Effector memory CD8-positive, alpha-beta T cell (primary cell): ENCODE measurements at places on chromosomes 12 and 14.

- DNase-seq: no peak
- H3K27ac ChIP-seq: no peak overlapping the region
- H3K4me3 ChIP-seq: no peak overlapping the region
- H3K4me1 ChIP-seq: peaks cover 2% of the 10 kb centered on the region
- peaks cover 34% of the 10 kb centered on the region for H3K36me3 ChIP-seq
These were observed 31.9 kb downstream of the IL31 start for GRCh38 chr12:122141911-122142725.

DNA sequence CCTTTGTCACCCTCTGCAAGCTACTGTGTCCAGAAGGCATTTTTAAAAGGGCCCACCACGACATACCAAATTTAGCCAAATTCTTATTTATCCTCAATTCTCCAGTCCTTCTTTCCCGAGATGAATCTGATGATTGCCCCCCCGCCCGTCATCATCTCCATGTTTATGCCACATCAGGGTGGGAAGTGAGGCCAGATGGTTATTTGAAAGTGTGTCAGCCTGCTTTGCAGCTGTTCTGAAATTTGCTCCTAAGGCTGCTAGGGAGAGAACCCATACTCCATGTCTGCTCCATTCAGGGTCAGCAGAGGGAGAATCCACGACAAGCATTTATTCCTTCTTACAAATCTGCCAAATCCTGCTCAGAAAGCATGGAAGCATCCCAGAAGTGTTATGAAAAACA, 337.8 kb downstream of the ADAMTS20 start:
- H3K4me3 ChIP-seq: no peak overlapping the region
- H3K36me3 ChIP-seq: no peaks in the 10 kb centered on the region
- no peak overlapping the region for H3K27ac ChIP-seq
- DNase-seq: no peak

DNA sequence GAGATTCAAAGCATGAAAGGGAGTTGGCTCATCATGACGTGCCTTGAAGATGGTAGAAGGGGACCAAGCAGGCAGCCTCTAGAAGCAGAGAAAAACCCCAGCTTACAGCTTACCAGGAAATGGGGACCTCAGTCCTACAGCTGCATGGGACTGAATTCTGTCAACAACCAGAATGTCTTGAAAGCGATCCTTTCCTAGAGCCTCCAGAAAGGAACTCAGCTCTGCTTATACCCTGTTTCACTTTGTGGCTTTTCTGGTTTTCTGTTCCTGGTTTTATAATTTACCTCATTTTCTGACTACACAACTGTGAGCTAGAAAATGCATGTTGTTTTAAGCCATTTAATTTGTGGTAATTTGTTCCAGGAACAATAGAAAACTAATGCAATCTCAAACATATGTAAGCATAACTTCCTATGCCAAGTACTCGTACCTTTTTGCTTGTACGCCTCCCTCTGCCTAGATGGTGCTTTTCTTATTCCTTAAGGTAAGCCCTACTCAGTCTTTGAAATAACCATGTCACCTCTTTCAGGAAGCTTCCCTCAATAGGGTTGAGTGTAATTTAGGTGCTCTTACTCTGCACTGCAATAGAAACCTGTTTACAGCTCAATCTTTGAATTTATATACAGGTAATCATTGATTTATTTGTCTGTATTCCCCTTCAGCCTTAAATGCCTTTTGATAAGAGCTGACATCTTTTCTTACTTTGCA, 348.8 kb downstream of the TMEM117 start:
- H3K4me1 ChIP-seq: no peaks in the 10 kb centered on the region
- no peak overlapping the region for H3K27ac ChIP-seq
- no peak for DNase-seq
- H3K27me3 ChIP-seq: no peaks in the 10 kb centered on the region
- H3K36me3 ChIP-seq: no peaks in the 10 kb centered on the region

- peaks cover 48% of the 10 kb centered on the region for H3K27me3 ChIP-seq
- no peak overlapping the region for H3K27ac ChIP-seq
- no peaks in the 10 kb centered on the region for H3K36me3 ChIP-seq
- DNase-seq: no peak
These were observed 58.5 kb upstream of the TMPO start for GRCh38 chr12:98456576-98457573.

GRCh38 chr12:6643569-6644256, 3.5 kb downstream of the ACRBP start:
- H3K27me3 ChIP-seq: no peaks in the 10 kb centered on the region
- no peak overlapping the region for H3K27ac ChIP-seq

- no peaks in the 10 kb centered on the region for H3K36me3 ChIP-seq
These were observed 4.5 kb upstream of the HCAR3 start for GRCh38 chr12:122721057-122721545.

GRCh38 chr12:105194947-105195346, 41.0 kb downstream of the APPL2 start:
- no peak overlapping the region for H3K27ac ChIP-seq
- H3K27me3 ChIP-seq: no peaks in the 10 kb centered on the region
- H3K4me1 ChIP-seq: peaks cover 4% of the 10 kb centered on the region
- no peak for DNase-seq
- H3K4me3 ChIP-seq: no peak overlapping the region

DNA sequence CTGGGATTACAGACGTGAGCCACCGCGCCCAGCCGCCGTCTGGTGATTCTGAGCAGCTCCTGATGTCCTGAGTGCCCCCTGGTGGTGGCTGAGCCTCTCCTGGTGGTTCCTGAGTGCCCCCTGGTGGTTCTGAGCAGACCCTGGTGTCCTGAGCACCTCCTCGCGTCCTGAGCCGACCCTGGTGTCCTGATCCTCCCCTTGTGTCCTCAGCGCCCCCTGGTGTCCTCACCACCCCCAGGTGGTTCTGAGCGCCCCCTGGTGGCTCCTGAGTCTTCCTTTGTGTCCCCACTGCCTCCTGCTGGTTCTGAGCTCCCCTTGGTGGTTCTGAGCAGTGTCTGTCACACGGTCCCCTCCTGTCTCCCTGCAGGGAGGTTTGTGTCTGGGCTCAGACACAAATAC, 1304.9 kb downstream of the TMEM121 start:
- DNase-seq: peak; percentile 49
- H3K27me3 ChIP-seq: peaks cover 39% of the 10 kb centered on the region
- no peaks in the 10 kb centered on the region for H3K36me3 ChIP-seq
- no peaks in the 10 kb centered on the region for H3K4me1 ChIP-seq

DNA sequence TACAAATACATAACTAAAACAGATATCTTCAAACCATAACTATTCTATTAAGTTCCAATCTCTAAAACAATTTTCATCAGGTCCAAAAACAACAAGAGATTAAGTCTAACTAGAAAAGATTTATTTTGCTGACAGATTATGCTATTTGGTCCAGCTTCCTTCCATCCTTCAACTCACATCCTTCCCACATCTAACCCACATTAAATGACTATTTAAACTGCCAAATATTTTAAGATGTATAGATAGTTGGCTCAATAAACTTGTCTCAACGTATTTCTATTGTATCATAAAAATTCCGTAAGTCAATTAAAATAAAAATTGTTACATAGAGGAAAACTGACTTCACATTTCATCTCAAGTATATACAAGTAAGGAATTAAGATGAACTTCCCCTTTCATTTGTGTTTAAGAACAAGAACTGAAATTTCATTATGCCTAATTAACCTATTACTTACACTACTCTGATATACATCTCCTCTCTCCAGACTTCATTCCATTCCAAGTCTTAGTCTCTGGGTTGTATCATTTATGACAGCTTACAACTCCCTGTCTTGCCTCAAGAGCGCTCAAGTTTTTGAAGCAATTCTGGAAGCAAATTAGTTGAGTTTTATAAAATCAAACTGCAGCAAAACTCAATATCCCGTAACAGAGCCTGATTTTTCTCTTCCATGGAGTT, 25.4 kb downstream of the PAWR start:
- H3K4me3 ChIP-seq: no peak overlapping the region
- DNase-seq: no peak
- H3K27ac ChIP-seq: no peak overlapping the region

DNA sequence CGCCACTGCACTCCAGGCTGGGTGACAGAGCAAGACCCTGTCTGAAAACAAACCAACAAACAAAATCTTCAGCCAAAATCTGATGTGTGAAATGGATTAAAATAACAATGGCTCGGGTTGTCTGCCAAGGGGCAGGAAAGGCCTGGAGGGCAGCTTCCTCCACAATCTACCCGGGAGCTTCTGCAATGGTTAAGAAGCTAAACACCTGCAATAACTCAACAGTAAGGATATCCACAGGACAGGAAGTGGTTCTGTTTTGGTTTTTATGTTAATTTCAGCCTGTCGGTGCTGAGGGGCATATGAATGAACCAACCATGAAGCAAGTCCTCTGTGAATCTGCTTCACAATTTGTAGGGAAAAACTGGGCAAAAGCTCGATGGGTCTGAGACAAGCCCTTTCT, 34.4 kb downstream of the RAD52 start:
- peaks cover 72% of the 10 kb centered on the region for H3K36me3 ChIP-seq
- H3K4me1 ChIP-seq: peaks cover 9% of the 10 kb centered on the region
- no peaks in the 10 kb centered on the region for H3K27me3 ChIP-seq
- H3K4me3 ChIP-seq: no peak overlapping the region
- no peak for DNase-seq
- H3K27ac ChIP-seq: peak overlapping the region; percentile 28

DNA sequence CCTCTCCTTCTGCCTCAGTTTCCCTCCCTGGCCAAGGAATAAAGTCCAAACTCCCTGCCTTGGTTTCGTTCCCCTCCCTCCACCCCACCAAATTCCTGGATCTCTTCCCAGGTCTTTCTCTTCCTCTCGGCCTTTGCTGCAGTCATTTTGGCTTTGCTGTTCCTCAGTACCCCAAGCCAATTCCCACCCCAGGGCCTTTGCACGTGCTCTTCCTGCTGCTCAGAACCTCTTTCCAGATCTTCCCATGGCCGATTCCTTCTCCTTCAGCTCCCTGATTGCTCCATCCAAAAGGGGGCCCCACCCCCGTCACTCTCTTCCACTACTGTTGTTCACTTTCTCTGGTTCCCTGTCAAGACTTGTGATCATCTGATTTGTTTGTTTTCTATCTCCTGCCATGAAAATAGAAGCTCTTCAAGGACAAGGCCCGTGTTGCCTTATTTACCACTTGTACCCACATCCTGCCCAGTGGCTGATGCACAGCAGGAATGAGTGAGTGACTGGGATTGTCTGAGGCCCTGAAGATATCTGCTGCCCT, 3.1 kb downstream of the HNF1A start:
- no peaks in the 10 kb centered on the region for H3K27me3 ChIP-seq
- no peak overlapping the region for H3K27ac ChIP-seq
- no peaks in the 10 kb centered on the region for H3K36me3 ChIP-seq
- H3K4me1 ChIP-seq: no peaks in the 10 kb centered on the region

DNA sequence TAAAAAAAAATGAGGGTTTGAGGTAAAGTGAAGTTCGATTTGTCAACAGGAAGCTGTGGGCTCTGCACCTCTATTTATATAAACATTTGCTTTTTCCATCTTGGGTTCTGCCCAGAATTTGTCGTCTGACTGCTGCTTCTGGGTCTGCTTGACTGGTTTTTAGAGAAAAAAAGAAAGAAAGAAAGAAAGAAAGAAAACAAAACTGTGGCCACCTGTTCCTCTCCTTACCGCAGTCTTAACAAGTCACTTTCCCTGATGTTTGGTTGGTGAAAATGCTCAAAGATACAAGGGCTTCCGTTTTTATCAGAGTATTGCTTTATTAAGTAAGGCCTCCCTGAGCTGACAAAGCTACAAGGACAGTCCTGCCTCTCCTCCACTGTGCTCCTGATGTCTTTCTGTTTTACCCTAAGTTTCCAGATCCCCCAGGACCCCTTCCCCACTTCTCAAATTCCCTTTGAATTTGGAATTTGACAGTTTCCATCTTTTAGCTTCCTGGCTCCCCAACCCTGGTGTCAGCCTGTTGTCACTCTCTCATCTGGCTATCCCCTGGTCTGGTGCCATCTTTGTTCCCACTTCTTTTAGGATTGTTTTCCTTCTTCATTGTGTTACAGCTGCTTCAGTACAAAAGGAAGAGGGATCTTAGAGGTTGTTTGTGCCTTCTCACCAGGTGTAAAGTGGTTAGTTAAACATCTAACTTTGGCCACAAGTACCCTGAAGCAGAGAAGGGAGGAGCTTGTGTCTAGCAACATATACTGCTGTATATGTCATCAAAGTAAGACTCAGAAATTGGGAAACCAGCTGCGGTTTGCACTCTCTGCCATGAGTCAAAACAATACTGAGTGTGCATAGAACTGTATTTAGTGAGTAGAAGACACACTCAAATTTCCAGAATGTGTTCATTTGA, 18.0 kb downstream of the MFAP5 start:
- no peaks in the 10 kb centered on the region for H3K27me3 ChIP-seq
- peak overlapping the region; percentile 93 for H3K27ac ChIP-seq
- peaks cover 4% of the 10 kb centered on the region for H3K36me3 ChIP-seq
- DNase-seq: peak; percentile 17
- H3K4me1 ChIP-seq: peaks cover 32% of the 10 kb centered on the region

GRCh38 chr12:115617391-115617790, 660.1 kb downstream of the MED13L start:
- no peak for DNase-seq
- H3K36me3 ChIP-seq: peaks cover 3% of the 10 kb centered on the region
- no peak overlapping the region for H3K4me3 ChIP-seq
- H3K4me1 ChIP-seq: no peaks in the 10 kb centered on the region
- no peaks in the 10 kb centered on the region for H3K27me3 ChIP-seq

GRCh38 chr14:23006188-23006534, 3.8 kb downstream of the C14orf93 start:
- H3K36me3 ChIP-seq: peaks cover 12% of the 10 kb centered on the region
- no peak for DNase-seq
- H3K27ac ChIP-seq: peak overlapping the region; percentile 97

GRCh38 chr12:124232654-124232987, 62.3 kb upstream of the RFLNA start:
- H3K4me3 ChIP-seq: no peak overlapping the region
- H3K4me1 ChIP-seq: peaks cover 2% of the 10 kb centered on the region
- no peak for DNase-seq
- H3K27ac ChIP-seq: no peak overlapping the region
- peaks cover 61% of the 10 kb centered on the region for H3K27me3 ChIP-seq

- H3K4me3 ChIP-seq: peak overlapping the region; percentile 16
- DNase-seq: no peak
These were observed 35.7 kb downstream of the HNRNPC start for GRCh38 chr14:21233457-21234076.

DNA sequence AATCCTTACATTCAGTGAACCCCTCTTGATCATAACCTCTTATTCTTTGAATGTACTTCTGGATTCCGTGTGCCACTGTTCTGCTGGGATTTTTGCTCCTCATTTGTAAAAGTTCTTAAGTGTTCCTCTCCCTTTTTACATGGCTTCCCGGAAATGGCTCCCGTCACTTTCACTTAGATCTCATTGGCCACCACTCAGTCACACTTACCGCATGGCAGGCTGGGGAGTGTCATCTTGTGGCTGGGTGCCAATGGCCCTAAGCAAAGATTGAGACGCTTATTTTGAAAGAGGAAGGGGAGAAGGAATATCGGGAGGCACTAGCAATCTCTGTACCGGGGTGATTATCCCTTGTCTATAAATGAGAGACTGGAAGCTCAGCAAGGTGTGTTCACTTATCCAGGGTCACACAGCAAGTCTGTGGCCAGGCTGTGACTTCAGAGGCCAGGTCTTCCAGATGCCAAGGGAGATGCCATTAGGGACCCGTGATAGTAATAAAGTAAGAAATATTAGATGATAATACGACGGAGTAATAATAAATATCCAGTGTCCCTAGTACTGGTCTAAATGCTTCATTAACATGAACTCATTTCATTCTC, 68.8 kb downstream of the RNFT2 start:
- DNase-seq: no peak
- H3K36me3 ChIP-seq: peaks cover 2% of the 10 kb centered on the region
- H3K4me1 ChIP-seq: no peaks in the 10 kb centered on the region
- H3K27ac ChIP-seq: no peak overlapping the region
- no peaks in the 10 kb centered on the region for H3K27me3 ChIP-seq
- H3K4me3 ChIP-seq: no peak overlapping the region

GRCh38 chr14:30484201-30484600, 74.8 kb upstream of the G2E3 start:
- no peak overlapping the region for H3K4me3 ChIP-seq
- no peaks in the 10 kb centered on the region for H3K27me3 ChIP-seq
- H3K36me3 ChIP-seq: no peaks in the 10 kb centered on the region
- DNase-seq: no peak
- no peak overlapping the region for H3K27ac ChIP-seq
